ENCODE measurements at places on chromosomes 1 and 21. TPM values are rescaled to one million over a fixed set of nuclear protein-coding genes. Genes with fewer than 3 reads are reported as not detected.

DNA sequence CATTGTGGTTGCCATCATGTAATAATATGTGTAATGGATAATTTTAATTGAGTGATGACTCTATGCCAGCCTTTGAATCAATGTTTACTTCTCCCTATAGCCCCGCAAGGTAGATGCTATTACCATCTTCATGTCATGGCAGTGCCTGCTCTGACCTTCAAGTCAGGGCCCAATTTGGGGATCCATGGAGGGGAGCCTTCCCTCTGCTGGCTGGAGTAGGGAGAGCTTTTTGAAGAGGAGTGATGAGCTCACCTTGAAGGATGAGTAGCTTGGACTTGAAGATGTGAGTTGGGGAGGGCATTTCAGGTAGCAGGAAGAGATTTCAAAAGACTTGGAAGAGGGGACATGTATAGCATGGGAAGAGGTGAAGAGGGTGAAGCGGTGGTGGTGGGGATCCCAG lies 189.2 kb downstream of the FOXD2 start:
- H3K4me1 ChIP-seq = no peaks in the 10 kb centered on the region
- no peak overlapping the region for H3K4me3 ChIP-seq
- no peak overlapping the region for H3K27ac ChIP-seq
- no peaks in the 10 kb centered on the region for H3K27me3 ChIP-seq
- H3K36me3 ChIP-seq = no peaks in the 10 kb centered on the region

WDR77 gene
- 35.3 TPM for polyA plus RNA-seq

DNA sequence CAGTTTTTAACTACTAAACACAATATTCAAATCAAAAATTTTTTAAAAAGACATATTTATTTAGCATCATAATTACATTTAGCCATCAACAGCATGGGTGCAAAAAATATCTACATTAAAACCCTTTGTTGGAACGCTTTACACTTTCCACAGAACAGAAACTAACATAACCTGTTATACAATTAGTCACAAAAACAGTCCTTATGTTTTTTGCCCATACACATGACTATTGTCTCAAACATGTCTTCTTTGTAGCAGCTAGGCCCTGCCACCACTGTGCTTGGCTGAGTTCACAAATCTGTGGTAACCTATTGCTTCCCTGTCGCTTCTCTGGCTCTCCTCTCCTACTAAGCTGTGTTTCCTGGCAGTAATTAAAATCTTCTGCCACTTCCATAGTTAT lies 1350.0 kb upstream of the ADGRL2 start:
- DNase-seq = no peak
- H3K27me3 ChIP-seq = no peaks in the 10 kb centered on the region
- no peaks in the 10 kb centered on the region for H3K36me3 ChIP-seq
- H3K27ac ChIP-seq = no peak overlapping the region

DNA sequence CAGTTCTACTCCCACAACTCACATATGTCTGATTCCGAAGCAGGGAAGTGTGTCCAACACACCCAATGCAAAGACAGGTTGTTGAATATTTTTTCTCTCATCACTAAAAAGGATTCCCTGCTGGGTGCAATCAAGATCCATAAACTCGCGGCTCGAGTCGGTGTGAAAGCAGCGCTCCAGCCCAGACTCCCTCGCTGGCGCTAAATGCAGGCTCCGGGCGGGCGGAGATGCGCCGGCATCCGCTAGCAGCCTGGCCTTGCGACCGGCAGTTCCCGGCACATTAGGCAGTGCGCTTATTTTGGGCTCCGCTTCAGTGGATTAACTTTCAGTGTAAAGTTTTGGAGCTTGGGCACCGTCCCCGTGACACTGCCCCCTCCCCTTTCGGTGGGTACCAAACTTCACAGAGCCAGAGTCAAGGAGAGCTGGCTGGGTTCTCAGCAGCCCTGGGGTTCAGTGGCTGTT lies 87.7 kb upstream of the POU3F1 start:
- no peak overlapping the region for H3K27ac ChIP-seq
- no peaks in the 10 kb centered on the region for H3K36me3 ChIP-seq
- no peak overlapping the region for H3K4me3 ChIP-seq
- DNase-seq = no peak
- H3K27me3 ChIP-seq = peaks cover 82% of the 10 kb centered on the region

RGS13 gene
- 2.3 TPM for polyA plus RNA-seq

GRCh38 chr1:172654535-172654934 lies 4.4 kb upstream of the FASLG start:
- H3K27me3 ChIP-seq = peaks cover 3% of the 10 kb centered on the region
- no peak overlapping the region for H3K4me3 ChIP-seq
- no peak overlapping the region for H3K27ac ChIP-seq
- no peak for DNase-seq

- H3K36me3 ChIP-seq = peaks cover 39% of the 10 kb centered on the region
- DNase-seq = no peak
- H3K27ac ChIP-seq = no peak overlapping the region
- H3K4me1 ChIP-seq = peaks cover 6% of the 10 kb centered on the region
- H3K4me3 ChIP-seq = no peak overlapping the region
- H3K27me3 ChIP-seq = no peaks in the 10 kb centered on the region
These were observed 1.5 kb downstream of the GPATCH4 start for GRCh38 chr1:156599811-156600210.

DNA sequence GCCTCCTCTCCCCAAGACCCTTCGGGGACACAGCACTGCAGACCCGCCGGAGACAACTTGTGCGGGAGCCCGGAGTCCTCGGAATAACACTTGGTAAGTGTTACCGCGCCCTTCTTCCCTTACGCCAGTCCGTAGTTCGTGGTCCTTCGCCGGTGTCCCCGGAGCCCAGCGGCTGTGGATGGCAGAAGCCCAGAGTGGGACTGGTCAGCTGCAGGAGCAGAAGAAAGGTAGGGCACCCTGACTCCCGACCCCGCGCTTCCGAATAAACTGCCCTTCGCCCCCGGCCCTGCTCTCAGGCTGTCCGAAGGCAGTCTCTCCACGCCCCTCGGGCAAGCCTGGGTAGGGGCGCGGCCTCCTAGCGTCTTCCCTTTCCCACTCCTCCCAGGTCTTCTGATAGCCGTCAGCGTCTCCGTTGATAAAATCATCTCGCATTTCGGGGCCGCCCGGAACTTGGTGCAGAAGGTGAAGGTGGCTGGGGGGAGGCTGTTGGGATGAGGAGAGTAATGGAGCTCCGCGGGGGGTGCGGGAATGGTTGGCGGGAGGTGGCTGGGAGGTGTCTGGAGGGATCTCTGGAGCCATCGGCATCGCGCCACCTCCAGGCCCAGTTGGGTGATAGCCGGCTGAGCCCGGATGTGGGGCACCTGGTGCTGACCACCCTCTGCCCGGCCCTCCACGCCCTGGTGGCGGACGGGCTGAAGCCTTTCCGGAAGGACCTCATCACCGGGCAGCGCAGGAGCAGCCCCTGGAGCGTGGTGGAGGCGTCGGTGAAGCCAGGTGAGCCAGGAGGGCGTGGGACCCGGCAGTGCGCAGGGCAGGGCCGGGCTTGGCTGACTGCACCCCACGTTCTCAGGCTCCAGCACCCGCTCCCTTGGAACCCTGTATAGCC lies 4.3 kb downstream of the RUSC1 start:
- peaks cover 35% of the 10 kb centered on the region for H3K4me1 ChIP-seq
- no peak for DNase-seq
- peak overlapping the region; percentile 92 for H3K4me3 ChIP-seq
- H3K27ac ChIP-seq = peak overlapping the region; percentile 99

GRCh38 chr1:13956393-13956792 lies 256.4 kb downstream of the PRDM2 start:
- DNase-seq = no peak
- H3K27me3 ChIP-seq = no peaks in the 10 kb centered on the region
- H3K27ac ChIP-seq = no peak overlapping the region
- H3K4me1 ChIP-seq = no peaks in the 10 kb centered on the region

CFHR4 gene
- polyA plus RNA-seq = not detected

DNA sequence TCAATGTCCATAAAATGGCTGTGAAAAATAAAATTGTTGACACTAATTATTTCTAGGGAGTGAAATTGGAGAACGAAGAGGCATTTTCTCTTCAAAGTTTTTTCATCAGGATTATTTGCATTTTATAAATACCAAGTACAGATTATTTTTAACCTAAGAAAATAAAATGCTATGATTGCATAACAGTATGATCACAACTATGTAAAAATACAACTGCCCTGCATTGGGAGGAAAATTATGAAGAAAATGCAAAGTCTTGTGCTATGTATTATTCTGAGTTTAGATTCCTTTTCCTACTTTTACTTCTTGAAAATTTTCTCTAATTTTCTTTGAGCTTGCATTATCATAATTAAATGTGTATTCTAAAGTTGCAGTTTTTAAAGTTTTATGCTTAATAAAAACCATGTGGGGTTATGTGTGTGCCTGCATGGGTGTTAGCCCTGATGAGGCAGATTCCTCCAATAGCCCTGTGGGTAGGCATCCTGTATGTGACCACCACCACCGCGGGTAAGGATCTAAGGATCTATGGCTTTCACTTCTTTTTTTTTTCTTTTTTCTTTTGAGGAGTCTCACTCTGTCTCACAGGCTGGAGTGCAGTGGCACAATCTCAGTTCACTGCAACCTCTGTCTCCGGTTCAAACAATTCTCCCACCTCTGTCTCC lies 24.7 kb downstream of the STX6 start:
- DNase-seq = no peak
- H3K27ac ChIP-seq = no peak overlapping the region
- H3K36me3 ChIP-seq = peaks cover 28% of the 10 kb centered on the region
- no peak overlapping the region for H3K4me3 ChIP-seq
- H3K27me3 ChIP-seq = no peaks in the 10 kb centered on the region

GRCh38 chr21:16022921-16023320 lies 293.1 kb downstream of the USP25 start:
- no peaks in the 10 kb centered on the region for H3K27me3 ChIP-seq
- DNase-seq = no peak
- no peaks in the 10 kb centered on the region for H3K4me1 ChIP-seq
- H3K36me3 ChIP-seq = no peaks in the 10 kb centered on the region
- H3K27ac ChIP-seq = no peak overlapping the region
- no peak overlapping the region for H3K4me3 ChIP-seq

AKR7A3 gene
- polyA plus RNA-seq = 3.2 TPM

GRCh38 chr1:1430114-1430982 lies 5.1 kb upstream of the VWA1 start:
- peaks cover 69% of the 10 kb centered on the region for H3K4me1 ChIP-seq
- no peaks in the 10 kb centered on the region for H3K36me3 ChIP-seq
- H3K4me3 ChIP-seq = peak overlapping the region; percentile 32
- H3K27me3 ChIP-seq = no peaks in the 10 kb centered on the region
- H3K27ac ChIP-seq = peak overlapping the region; percentile 91

DNA sequence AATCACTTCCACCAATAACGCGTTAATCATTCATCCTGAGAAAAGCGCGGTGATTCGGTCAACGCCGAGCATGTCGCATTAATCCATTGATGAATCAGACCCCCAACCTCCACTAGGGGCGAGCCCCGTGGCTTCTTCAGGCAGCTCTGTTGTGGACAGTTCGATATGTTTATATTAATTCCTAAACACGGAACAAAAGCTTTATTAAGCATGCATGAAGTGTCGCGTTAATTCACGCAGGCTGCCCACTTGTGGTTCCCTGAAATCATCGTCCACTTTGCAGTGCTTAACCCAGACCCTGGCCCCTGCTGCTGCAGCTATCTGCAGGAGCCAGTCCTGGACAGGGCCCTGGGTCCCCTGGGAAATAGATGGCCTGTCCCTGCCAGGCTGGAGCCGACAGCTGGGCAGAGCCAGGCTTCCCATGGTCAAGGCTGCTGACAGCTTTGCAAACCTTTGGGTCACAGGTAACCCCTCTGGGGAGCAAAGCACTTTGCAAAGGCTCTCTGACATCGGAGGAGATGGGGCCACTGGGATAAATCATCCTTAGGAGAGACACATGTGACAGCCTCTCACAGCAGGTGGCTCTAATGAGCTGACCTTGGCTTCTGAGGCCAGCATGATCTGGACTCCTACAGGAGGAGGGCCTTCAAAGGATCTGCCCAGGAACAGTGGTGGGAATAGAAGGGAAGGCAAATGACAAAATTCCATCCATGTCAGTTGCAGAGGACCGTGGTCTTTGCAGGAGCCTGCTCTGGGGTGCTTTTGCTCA lies 137.0 kb upstream of the AJAP1 start:
- no peak overlapping the region for H3K4me3 ChIP-seq
- H3K36me3 ChIP-seq = no peaks in the 10 kb centered on the region
- H3K27ac ChIP-seq = no peak overlapping the region
- H3K27me3 ChIP-seq = peaks cover 13% of the 10 kb centered on the region
- no peaks in the 10 kb centered on the region for H3K4me1 ChIP-seq

GRCh38 chr1:35557118-35557610 lies at the start of gene KIAA0319L:
Gene KIAA0319L, minus strand, starts transcription at chr1:35557403. Its CDS starts 2,912 bp downstream, at chr1:35554491.
- H3K4me1 ChIP-seq = peaks cover 18% of the 10 kb centered on the region
- no peak for DNase-seq
- H3K27ac ChIP-seq = peak within 1 kb of the TSS; percentile 90
- peaks cover 25% of the 10 kb centered on the region for H3K36me3 ChIP-seq
- no peaks in the 10 kb centered on the region for H3K27me3 ChIP-seq

GRCh38 chr1:171716616-171717015 lies 25.2 kb downstream of the VAMP4 start:
- peaks cover 5% of the 10 kb centered on the region for H3K36me3 ChIP-seq
- H3K27me3 ChIP-seq = no peaks in the 10 kb centered on the region
- no peak overlapping the region for H3K4me3 ChIP-seq
- H3K27ac ChIP-seq = no peak overlapping the region

DNA sequence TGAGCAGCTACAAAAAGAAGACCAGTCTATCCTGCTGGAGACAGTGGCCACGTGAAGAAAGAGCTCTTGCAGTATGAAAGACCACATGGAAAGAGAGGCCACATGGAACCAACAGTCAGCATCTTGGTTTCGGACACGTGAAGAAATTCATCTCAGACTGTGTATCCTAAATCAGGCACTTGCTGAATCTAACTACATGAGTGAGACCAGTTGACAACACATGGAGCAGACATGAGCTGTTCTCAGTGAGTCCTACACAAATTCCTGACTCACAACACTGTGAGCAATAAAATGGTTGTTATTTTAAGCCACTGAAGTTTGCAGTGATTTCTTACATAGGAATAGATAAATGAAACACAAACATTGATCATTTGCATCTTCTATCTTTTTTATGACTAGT lies 2.4 kb upstream of the TAF1A start:
- peaks cover 3% of the 10 kb centered on the region for H3K36me3 ChIP-seq
- peaks cover 4% of the 10 kb centered on the region for H3K4me1 ChIP-seq
- H3K4me3 ChIP-seq = no peak overlapping the region
- DNase-seq = no peak
- no peaks in the 10 kb centered on the region for H3K27me3 ChIP-seq

DNA sequence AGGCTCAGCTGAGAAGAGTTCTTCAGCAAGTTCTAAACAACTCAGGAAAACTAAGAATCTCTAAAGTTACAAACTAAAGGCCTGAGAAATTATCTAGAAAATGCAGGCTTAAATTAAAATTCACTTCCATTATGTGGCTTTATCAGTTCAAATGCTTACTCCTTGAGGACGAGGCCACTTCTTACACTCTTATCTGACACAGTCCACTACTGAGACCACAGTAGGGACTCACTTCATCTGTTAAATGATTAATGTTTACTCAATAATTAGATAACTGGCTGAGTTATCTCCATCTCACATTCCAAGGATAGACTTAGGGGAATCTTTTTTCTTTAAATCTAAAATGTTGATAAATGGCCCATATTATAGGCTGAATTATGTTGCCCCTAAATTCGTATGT lies 1.6 kb downstream of the C1orf141 start:
- H3K36me3 ChIP-seq = no peaks in the 10 kb centered on the region
- DNase-seq = no peak
- no peaks in the 10 kb centered on the region for H3K27me3 ChIP-seq
- H3K4me3 ChIP-seq = no peak overlapping the region
- H3K27ac ChIP-seq = no peak overlapping the region

All from large intestine (tissue), 12 donors.